Karpas-422 (cell line): ENCODE measurements at places on chromosomes 5 and 9.

- no peaks in the 10 kb centered on the region for H3K4me1 ChIP-seq
- H3K27ac ChIP-seq = no peak overlapping the region
- DNase-seq = no peak
- H3K27me3 ChIP-seq = no peaks in the 10 kb centered on the region
- no peak overlapping the region for H3K4me3 ChIP-seq
- H3K36me3 ChIP-seq = peaks cover 14% of the 10 kb centered on the region
These were observed 58.1 kb downstream of the ICE1 start for GRCh38 chr5:5480481-5481111.

DNA sequence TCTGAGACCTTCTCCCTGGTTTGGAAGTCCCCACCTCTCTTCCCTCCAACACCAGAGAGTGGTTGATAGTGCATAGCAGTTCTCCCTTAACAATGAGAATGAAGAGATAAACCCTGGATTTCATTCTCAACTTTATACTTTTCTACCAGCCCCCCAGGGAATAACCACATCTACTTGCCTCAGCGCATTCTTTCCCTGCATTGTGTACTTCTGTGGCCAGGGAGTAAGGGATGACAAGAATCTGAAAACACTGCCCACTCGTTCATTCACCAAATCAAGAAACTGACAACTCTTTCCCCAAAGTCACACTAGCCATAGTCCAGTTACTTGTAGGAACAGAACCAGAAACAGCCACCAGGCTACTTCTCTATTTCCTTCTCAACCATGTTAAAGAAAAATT, 46.0 kb upstream of the SPIN1 start:
- DNase-seq = no peak
- H3K27me3 ChIP-seq = no peaks in the 10 kb centered on the region
- H3K4me3 ChIP-seq = no peak overlapping the region
- no peaks in the 10 kb centered on the region for H3K36me3 ChIP-seq
- H3K27ac ChIP-seq = no peak overlapping the region

GRCh38 chr5:76473661-76474060, 70.6 kb downstream of the IQGAP2 start:
- no peaks in the 10 kb centered on the region for H3K4me1 ChIP-seq
- no peak for DNase-seq
- no peak overlapping the region for H3K27ac ChIP-seq
- H3K27me3 ChIP-seq = no peaks in the 10 kb centered on the region
- no peak overlapping the region for H3K4me3 ChIP-seq

DNA sequence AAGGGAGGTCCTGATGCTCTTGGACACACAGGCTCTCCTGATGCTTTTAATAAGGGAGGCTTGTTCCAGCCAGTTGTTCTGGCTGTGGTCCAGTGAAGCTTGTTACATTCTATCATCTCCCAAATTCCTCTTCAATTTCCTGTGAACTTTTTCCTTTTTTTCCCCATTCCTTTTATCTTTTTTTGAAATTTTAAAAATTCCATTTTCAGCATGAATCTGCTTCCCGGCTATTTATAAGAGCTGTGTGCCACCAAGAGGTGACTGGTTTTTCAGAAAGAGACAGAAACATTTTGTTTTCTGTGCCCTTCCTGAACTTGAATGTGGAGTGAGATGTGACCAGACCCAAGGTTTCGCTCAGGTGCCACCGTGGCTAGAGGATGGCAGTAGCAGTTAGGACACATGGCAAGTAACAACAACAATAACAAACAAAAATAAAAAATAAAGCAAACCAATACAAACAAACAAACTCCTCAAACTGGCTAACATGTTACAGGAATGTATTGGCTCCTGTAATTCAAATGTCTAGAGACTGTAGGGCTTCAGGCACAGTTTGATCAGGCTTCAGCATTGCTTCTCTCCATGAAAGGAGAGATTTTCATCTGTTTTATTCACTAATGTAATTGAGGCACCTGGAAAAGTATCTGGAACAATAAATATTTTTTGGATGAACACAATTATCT, 121.1 kb downstream of the BOD1 start:
- no peaks in the 10 kb centered on the region for H3K36me3 ChIP-seq
- H3K4me3 ChIP-seq = no peak overlapping the region
- no peaks in the 10 kb centered on the region for H3K27me3 ChIP-seq
- no peaks in the 10 kb centered on the region for H3K4me1 ChIP-seq
- no peak overlapping the region for H3K27ac ChIP-seq

GRCh38 chr5:152511531-152512132, 106.6 kb upstream of the NMUR2 start:
- H3K4me1 ChIP-seq = no peaks in the 10 kb centered on the region
- H3K27me3 ChIP-seq = no peaks in the 10 kb centered on the region
- no peaks in the 10 kb centered on the region for H3K36me3 ChIP-seq
- H3K4me3 ChIP-seq = no peak overlapping the region

- DNase-seq = peak; percentile 12
- no peaks in the 10 kb centered on the region for H3K27me3 ChIP-seq
- no peak overlapping the region for H3K27ac ChIP-seq
These were observed 51.6 kb downstream of the NACC2 start for GRCh38 chr9:136043441-136043991.

DNA sequence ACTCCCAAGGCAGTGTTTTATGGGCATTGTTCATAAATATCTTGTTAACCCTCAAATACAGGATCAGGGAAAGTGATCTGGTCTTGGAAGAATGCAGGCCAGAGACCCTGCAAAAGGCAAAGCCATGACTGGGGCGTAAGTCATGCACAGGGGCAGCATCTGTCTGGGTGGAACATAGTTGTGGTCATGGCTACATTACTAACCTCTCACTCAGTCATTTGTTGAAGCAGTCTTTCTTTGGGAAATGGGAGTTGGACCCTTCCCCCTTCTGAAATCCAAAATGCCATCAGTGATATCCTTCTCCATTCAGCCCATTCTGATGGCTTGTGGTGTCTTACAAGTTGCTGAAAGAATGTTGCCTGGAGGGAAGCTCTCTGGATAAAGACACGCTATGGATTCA, 68.1 kb downstream of the GDNF start:
- no peaks in the 10 kb centered on the region for H3K27me3 ChIP-seq
- no peaks in the 10 kb centered on the region for H3K4me1 ChIP-seq
- H3K4me3 ChIP-seq = no peak overlapping the region
- H3K36me3 ChIP-seq = no peaks in the 10 kb centered on the region
- no peak for DNase-seq

GRCh38 chr9:76607730-76608436, 148.9 kb downstream of the GCNT1 start:
- no peak for DNase-seq
- H3K4me1 ChIP-seq = peaks cover 9% of the 10 kb centered on the region
- H3K27ac ChIP-seq = no peak overlapping the region
- no peaks in the 10 kb centered on the region for H3K36me3 ChIP-seq

DNA sequence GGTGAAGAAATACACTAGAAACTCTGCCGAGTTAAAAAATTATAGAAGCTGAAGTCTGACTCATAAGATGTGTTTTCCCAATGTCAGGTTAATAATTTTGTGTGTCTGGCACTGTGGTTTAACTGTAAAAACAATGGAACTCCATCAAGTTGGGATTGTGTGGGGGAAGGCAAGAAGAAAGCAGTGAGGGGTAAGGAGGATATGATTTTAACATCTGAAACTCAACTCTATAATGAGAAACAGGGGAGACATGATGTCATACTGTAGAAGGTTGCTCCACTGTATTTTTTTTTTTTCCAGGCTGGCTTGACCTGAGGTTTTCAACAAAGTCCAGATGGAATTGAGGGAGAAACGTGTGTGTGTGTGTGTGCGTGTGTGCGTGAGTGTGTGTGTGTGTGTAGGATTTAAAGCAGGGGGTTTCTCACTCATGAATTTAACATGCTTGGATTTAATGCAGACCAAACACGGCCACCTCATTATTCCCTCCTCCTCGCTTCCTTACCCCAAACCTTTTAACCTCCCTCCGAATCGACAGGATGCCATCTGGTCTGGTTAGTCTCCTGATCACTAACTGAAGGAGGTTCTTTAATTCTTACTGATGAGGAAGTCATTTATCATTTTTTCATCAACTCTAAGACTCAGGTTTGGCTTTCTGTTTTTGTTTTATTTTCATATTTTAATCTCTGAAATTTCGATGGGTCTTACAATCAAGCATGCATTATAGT, 140.2 kb upstream of the LPAR1 start:
- H3K27me3 ChIP-seq = no peaks in the 10 kb centered on the region
- H3K27ac ChIP-seq = no peak overlapping the region
- DNase-seq = no peak
- no peaks in the 10 kb centered on the region for H3K4me1 ChIP-seq

DNA sequence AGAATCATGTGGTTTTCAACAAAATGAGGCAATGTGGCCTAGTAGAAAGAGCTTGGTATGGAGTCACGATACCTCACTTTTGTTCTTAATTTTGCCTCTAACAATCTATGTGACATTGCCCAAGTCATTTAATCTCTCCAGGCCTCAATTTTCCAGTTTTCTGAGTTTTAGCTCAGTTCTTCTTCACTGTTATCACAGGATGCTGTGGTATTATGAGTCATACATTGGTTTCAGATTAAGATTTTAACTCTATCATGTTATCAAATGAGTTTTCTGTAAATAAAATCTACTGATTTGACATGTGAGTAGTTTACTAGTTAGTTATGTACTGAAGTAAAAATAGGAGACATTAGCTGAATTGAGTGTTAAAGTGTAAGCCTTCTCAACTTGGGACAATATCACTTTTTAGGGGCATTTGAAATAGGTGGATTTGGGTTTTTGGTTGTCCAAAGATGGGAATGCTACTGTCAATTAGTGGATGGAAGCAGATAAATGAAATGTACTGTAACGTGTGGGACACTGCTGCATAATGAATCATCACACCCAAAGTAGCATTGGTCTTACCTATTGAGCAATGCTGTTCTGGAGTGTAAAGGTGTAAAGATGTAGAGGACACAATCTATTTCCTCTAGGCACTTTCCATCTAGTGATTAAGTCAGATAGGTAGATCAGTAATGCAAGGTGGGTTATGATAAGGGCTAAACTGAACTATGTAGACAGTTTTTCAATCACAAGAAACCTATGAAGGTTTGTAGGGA, 73.3 kb downstream of the NNT start:
- H3K4me1 ChIP-seq = no peaks in the 10 kb centered on the region
- no peak for DNase-seq
- H3K4me3 ChIP-seq = no peak overlapping the region
- H3K36me3 ChIP-seq = peaks cover 17% of the 10 kb centered on the region; the same call in 1 of the 2 replicates

- H3K4me3 ChIP-seq = no peak overlapping the region
- no peaks in the 10 kb centered on the region for H3K27me3 ChIP-seq
- H3K4me1 ChIP-seq = peaks cover 17% of the 10 kb centered on the region
These were observed 14.7 kb downstream of the MFAP3 start for GRCh38 chr5:154053468-154053867.

DNA sequence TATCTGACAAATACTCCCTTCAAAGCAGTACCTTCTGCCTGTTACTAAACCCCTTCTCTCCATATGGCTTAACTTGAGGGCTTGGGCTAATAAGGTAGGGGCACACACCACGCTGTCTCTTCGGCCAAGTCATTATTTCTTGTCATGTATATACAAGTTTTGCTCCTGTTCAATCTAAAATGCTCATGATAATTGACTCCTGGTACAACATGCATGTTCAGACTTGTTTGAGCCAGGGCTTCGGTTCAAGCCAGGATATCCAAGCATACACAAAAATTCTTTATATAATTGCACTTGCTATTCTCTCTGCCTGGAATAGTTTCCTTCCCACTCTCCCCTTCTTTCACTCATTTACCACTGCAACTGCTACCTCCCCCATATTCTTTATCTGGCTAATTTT, 756.0 kb upstream of the C9orf72 start:
- no peak overlapping the region for H3K4me3 ChIP-seq
- no peak for DNase-seq
- H3K27me3 ChIP-seq = no peaks in the 10 kb centered on the region
- H3K4me1 ChIP-seq = no peaks in the 10 kb centered on the region

DNA sequence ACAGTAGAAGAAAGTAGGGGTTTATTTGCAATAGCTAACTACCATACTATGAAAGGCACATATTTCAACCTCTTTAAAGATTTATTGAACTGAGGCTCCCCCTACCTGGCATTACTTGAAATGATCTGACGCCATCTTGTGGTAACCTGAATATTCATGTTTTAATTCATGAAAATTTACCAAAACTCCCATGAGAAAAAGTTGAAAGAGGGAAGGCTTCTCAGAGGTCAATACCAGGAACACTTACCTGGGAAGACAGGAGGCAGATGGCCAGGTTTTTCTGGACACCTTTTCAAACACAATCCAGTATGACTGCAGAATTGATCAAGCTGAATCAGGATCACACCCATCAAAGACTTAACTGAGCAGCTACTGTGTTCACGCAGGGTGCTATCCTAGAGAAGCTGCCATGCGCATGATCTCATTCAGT, 9.4 kb downstream of the PRELID2 start:
- no peak overlapping the region for H3K4me3 ChIP-seq
- DNase-seq = peak; percentile 80
- H3K27ac ChIP-seq = no peak overlapping the region
- no peaks in the 10 kb centered on the region for H3K36me3 ChIP-seq

- no peaks in the 10 kb centered on the region for H3K36me3 ChIP-seq
- no peaks in the 10 kb centered on the region for H3K27me3 ChIP-seq
- H3K4me3 ChIP-seq = no peak overlapping the region
- no peaks in the 10 kb centered on the region for H3K4me1 ChIP-seq
These were observed 30.1 kb downstream of the FRMD3 start for GRCh38 chr9:83508067-83508466.

DNA sequence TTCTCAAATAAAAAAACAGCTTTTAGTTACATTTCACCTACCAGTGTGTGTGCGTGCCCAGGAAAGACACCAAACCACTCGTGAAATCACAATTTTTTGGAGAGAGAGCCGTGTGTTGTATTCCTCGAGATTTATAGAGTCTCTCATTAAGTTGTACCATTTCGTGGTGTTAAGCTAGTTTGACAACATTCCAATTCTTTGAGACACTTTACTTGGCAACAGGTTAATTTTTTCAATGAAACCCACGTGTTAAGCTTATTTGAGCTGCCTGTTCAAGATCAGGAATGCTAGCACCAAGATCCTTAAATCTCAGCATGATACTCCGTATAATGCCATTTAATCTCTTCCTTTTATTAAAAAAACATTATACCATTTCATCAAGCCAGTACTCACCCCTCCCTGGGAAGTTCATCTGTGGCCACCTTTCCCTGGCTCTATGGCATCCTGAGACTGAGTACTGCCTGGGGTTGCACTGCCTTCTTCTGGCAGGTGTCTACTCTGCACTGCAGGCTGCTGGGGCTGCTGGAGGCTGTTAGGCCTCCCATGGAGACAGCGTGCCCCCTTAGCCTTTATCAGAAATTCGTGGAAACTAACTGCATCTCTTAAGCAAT, 143.7 kb downstream of the ARHGAP26 start:
- no peaks in the 10 kb centered on the region for H3K36me3 ChIP-seq
- H3K4me3 ChIP-seq = no peak overlapping the region
- H3K27ac ChIP-seq = no peak overlapping the region
- H3K4me1 ChIP-seq = peaks cover 8% of the 10 kb centered on the region
- DNase-seq = no peak
